Activated gamma-delta T cell (primary cell): ENCODE measurements at places on chromosomes 2 and 18.

DNA sequence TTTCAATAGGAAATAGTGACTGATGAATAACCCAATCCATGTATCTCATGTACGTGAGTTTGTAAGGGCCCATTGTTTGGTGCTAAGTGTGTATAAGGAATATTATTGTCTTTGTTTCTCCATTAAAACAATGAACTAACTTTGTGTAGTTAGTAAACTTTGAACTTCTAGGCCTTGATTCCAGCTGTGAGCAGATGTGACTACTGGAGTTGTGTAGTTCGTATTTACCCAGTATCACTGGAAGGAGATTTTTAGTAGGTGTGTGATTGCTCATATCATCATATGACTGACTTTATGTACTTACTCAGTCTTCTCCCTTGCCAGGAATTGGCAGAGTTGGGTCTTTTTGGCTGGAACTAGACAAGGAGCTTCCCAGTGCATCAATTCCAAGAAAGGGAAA, 227.4 kb downstream of the AGPS start:
- DNase-seq: no peak

DNA sequence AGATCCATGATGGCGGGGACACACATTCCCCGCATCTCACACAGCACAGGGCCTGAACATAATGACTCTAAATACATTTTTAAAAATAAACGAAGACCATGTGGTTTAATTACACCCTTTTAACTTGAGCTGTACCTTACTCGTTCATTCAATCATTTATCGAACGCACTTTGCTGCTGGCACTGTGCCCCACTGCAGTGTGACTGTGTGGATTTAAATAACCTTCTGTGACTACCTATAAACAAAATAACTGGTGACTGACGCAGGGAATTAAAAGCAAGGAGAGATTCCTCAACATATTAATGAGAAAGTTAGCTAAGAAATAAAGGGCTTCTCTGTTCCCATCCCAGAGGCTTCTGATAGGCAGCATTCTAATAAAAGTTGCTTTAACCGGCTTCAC, 10.9 kb upstream of the FZD7 start:
- DNase-seq: no peak

DNA sequence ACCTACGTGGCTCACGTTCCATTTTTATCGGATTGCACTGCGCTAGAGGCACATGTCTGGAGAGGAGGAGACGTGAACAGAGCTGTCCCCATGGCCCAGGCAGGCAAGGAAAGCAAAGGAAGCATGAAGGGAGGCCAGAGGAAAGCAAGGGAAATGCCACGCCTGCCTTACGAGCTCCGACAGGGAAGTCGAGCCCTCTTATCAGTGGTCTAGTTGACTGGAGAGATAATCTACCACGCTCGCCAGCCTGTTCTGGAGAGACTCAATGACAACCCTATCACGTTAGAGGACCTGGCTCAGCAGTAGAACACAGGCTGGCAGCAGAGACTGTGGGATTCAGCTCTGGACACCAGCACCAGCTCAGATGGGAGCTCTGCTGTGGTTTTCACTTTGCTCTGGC, 202.6 kb upstream of the ID2 start:
- DNase-seq: no peak

DNA sequence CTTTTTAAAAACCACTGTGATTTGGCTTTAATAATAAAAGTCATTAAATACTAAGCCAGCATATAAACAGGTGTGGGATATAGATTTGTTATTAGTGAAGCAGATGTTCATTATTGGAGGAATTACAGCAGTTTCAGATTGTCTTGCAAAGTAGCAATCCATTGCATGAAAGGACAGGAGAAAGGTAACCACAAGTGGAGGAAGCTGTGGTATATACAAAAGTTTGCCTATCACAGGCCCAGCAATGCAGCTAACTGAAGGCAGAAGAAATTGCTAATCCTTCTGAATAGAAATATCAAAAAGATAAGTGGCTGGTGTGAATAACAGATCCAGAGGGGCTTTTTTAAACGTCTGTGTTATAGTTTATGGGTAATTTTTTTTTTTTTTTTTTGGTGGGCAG, 199.4 kb downstream of the ZNF385B start:
- DNase-seq: no peak

DNA sequence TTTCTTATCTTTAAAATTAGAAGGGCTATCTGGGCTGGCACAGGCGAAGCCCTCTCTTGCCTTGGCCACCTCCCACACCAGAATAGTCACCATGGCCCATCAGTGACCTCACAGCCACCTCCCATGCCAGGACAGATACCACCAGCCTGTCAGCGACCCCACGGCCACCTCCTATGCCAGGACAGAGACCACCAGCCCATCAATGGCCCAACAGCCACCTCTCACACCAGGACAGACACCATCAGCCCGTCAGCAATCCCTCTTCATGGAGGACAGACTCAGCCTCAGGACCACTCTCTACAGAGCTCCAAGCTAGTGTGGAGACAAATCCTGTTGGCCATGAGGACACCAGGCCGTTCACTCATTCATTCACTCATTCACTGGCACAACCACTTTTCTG, 74.6 kb downstream of the ASB1 start:
- no peak for DNase-seq

DNA sequence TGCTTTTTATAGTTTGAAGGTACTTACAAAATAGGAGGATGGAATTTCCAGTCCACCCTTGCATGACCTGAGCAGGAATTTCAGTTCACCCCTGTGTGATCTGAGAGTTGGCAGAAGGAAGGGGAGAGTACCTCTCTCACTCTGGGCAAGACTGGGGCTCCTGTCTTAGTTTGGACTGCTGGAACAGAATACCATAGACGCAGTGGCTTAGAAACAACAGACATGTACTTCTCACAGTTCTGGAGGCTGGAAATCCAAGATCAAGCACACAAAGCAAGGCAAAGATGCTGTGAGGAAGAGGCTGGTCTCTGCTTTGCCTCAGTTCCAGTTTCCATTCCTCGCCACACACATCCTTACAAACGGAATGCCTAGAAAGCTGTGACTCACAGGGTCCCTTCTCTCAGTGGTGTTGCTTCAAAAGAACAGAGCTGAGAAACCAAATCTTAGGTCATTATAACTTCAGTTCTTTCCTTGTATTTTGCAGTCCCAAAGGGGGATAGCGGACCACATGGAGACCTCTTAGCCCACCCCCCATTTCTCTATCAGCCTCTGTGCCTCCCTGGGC, 108.8 kb upstream of the HAAO start:
- DNase-seq: no peak

GRCh38 chr18:75582406-75582821, 154.9 kb upstream of the SMIM21 start:
- no peak for DNase-seq

- DNase-seq: no peak
These were observed 166.5 kb downstream of the RPIA start for GRCh38 chr2:88857951-88858411.

DNA sequence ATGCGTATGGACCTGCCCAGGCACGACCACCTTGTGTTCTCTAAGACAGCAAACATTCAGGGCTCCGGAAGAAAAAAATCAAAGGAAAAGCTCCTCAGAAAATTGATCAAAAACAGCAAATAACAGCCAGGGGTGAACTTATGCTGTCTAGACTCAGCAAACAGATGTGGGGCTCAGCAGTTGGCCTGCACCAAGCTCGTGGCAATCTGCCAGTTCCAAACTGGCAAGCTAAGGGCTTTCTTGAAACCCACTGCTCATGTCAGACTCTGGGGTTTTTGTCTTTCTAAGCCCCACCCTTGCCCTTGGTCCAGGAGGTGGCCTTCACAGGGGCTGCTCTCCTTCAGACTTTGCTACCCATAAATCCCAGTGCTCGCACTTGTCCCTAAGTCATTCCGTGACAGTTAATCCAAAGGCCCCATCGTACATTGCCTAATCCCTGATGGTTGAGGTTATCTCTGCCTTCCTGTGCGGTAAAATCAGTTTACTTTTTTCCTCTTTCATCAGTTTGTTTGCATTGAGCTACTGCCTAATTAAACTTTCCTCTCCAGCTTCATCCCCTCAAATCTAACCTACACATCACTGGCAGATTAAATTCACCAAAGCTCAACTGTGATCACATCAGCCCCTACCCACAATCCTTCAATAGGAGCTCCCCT, 408.0 kb downstream of the LRATD1 start:
- no peak for DNase-seq

- DNase-seq: no peak
These were observed 15.7 kb downstream of the COL5A2 start for GRCh38 chr2:189163889-189164288.

- DNase-seq: no peak
These were observed 37.0 kb downstream of the HAUS1 start for GRCh38 chr18:46141199-46141598.

DNA sequence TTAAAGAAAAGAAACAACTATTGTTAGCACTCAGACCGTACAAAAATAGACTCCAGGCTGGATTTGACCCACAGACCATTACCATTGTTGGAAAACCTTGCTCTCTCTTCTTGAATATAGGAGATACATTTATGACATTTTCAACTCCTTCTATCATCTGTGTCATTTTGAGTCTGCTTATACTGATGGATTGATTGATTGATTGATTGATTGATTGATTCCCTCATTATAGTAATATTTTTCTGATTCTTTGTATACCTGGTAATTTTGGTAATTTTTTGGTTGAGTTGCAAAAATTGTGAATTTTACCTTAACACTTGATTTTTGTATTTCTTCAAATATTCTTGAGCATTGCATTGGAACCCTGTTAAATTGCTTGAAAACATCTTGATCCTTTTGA, 114.2 kb upstream of the KLHL29 start:
- DNase-seq: no peak

DNA sequence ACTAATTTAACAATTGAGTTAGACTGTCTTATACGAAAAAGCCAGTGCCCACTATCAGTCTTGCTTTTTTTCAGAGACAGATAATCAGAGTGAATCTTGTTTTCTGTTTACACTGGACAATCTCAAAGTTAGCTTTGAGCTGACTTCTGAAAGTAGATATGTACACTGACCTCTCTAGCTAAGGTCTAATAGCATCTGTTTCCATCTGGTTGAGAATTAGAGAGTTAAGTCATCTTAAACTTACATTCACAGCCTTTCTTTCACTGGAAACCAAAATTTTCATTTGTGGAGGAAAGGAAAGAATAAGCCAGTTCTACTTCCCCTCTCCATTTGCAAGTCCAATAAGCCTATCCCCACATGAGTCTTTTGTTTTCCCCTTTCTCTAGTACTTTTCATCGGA, 89.3 kb downstream of the VRK2 start:
- DNase-seq: no peak

DNA sequence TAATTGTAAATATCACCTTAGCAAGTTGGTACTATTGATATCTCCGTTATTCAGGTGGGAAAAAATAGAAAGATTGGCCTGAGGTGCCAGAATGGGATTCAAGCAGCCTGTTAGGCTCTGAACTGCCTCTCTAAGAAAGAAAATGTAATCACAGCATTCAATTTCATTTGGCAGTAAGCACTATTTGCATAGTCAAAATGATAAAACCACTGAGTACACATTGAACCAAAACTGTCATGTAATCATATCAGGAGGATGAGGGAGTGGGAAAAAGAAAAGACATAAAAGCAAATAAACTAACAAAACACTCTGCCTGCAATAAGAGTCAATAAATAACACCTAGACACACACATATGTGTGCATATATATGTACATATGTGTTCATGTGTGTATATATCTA, 103.9 kb upstream of the TACR1 start:
- no peak for DNase-seq

DNA sequence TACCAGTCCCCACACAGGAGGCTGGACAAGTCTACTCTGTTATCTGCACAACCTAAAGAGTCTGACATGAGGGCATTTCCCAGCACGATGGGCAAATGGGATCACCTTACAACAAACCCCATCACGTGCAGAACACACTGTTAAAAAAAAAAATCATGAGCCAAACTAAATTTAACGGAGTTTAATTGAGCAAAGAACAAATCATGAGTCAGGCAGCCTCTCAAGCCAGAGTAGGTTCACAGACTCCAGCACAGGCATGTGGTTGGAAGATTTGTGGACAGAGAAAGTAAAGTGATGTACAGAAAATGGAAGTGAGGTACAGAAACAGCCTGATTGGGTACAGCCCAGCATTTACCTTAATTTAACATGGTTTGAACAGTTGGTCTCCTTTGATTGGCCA, 59.9 kb downstream of the KYNU start:
- DNase-seq: no peak

DNA sequence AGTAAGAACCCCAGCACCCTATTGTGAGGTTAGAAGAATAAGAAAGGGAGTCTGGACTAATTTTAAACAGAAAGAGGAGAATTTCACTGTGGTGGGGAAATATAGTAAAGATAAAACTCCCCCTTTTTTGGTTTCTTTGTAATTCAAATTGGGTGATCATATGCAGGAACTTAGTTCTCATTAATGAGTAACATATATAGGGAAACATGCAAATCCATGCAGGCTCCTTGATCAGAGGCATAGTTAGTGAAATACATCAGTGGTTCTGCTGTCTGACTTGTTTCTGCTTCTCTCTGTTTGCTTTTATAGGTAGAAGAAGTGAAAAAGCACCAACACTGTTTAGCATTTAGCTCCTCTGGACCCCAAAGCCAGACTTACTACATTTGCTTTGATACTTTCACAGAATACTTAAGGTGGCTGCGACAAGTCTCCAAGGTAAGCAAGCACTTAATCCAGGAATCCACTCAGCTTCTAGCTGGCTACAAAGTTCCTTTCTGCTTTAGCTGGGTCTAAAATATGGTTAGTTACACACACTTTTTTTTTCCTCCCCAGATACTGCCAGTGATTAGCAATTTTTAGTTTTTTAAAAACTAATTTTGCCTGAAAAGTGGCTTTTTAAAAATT, 123.2 kb downstream of the PHLPP1 start:
- no peak for DNase-seq

DNA sequence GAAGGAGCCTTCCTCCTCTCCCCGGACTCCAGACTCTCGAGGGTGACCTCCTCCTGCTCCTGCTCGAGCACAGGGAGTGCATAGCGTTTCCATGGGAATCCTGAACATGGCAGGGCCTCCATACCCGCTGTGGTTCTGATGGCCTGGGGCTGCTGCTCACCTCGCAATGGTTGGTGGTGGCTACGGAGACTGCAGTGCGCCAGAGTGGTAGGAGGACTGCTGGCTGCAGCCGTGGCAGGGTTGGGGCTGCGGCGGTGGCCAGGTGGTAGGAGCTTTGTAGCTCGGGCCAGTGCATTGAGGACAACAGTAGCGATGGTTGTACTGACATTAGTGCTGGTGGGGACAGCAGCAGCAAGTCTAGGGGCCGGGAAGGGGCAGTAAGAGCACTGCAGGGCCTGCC, 32.0 kb upstream of the ANKRD62 start:
- no peak for DNase-seq

- no peak for DNase-seq
These were observed 91.5 kb downstream of the MYCN start for GRCh38 chr2:16031848-16032159.

DNA sequence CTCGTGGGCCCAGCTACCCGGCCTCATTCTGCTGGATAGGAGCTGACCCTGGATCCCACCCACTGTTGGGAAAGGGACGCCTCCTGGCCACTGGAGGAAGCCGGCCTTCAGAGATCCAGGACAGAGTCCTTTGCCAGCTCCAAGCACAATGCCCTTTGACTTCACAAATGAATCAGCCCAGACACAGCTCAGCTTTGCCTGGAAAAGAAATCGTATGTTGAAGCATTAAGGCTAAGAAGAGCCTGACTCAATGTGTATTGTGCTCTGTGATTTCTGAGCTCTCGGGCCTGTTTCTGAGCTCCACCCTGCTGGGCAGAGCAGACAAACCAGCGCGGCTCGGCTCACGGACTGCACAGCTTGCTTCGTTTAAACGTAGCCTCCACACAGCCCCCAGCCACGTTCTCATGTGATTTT, 162.9 kb upstream of the APCDD1 start:
- no peak for DNase-seq

GRCh38 chr2:51424418-51424817, 392.5 kb upstream of the NRXN1 start:
- DNase-seq: no peak
